ENCODE measurements at places on chromosomes 13 and 19. TPM values are rescaled to one million over a fixed set of nuclear protein-coding genes. Genes with fewer than 3 reads are reported as not detected.

Gene CDC42EP5
- total RNA-seq, result not detected

Gene PALM3
- total RNA-seq, result not detected

Gene VWA8
- total RNA-seq, result 19.7 TPM

Gene MIA
- total RNA-seq, result 5.7 TPM

Gene KLK3
- not detected for total RNA-seq

Gene ZNF426
- 22.1 TPM for total RNA-seq

Gene ZNF230
- 16.8 TPM for total RNA-seq

Gene CD79A
- total RNA-seq, result 1,280 TPM

Gene TLE5
- 665 TPM for total RNA-seq

Gene ZNF726
- 8.3 TPM for total RNA-seq

GRCh38 chr19:2306281-2306806 is 1.6 kb downstream of the LINGO3 start:
- DNase-seq, result no peak

GRCh38 chr19:56309511-56310185 is 5.0 kb downstream of the ZSCAN5A start:
- DNase-seq, result peak; percentile 60

GRCh38 chr19:39953915-39954314 is 17.1 kb upstream of the PSMC4 start:
- no peak for DNase-seq

DNA sequence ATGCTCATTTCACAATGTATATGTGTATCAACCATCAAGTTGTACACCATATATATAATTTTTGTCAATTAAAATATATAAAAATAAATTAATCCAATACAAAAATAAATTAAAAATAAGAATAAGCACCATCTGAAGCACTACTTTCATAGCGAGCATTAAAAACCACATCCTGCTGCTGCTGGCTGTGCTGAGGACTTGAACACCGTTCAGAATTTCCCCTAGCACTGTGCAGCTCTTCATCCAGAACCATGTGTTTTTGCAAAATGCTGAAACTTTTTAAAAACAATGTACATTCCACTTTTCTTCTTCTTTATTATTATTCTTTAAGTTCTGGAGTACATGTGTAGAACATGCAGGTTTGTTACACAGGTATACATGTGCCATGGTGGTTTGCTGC is 40.0 kb upstream of the FOXO1 start:
- no peak for DNase-seq

DNA sequence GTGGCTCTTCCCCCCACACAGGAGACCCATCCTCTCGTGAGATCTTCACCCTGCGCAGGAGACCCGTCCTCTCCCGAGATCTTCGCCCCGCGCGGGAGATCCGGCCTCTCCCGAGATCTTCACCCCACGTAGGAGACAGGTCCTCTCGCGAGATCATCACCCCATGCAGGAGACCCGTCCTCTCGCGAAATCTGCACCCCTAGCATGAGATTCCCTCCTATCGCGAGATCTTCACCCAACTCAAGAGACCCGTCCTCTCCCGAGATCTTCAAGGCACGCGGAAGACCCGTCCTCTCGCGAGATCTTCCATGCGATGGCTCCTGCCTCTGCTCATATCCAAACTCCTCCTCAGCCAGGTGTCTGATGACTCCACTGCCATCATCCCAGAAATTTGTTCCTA is 24.3 kb downstream of the LAIR2 start:
- DNase-seq, result no peak

- no peak for DNase-seq
Measured at GRCh38 chr13:24921881-24922280, 157.9 kb downstream of the RNF17 start.

DNA sequence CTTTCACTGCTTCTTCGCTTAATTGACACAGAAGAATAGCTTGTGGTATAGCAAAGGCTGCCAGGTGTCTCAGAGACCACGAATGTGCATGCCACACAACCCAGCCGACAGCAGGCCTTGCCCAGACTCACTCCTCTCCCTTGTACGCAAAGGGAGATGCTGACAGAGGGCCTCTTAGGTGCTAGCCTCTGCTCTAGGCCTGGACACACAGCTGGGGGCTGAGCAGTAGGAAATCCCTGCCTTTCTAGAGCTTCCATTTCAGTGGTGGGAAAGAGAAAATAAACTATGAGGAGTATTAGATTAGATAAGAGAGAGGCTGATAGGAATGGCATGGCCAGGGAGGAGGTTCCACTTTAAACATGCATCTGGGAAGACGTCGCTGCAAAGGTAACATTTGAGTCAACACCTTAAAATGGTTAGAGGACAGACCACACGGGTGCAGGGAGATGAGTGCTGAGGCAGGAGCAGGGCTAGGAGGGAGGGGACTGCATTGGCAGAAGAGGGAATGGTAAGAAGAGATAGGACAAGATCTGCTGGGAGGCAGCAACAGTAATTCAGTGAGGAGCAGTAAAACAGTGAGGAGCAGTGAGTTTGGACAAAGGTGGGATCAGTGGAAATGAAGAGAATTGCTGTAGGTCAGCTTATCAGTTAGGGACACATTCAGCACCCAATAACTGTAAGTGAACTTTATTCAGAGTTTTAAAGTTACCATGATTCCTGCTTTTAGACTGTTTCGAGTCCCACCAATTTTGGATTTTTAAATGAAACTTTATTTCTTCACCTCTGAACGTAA is 100.0 kb downstream of the RNF17 start:
- DNase-seq, result no peak

DNA sequence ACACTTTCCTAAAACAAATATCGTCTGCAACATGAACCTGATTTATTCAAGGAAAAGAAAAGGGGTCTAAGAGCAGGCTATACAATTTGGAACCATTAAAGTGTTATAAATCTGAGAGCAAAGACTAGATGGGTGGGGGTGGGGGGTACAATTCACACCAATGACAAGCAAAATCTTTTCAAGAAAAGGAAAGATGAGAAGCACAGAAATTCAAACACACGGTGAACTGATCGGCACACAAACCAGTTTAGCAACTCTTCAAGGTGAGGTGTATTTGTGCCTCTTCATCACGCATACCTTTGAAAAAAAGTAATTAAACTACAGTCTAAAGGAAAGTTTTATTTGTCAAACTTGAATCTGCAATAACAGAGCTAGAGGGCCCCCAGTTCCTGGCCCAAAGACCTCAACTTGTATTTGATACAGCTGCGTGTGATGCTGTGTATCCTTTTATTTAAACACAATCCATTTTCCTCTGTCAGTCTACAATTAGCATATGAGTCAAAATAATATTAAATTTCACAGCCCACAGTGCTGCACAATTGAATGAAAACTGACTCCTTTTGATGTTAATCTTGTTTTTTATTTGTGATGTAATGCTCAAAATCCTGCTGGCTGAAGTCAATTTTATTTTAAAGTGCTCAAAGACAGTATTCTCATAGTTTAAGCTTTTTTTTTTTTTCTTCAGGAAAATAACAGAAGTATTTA is 14.2 kb downstream of the EFNB2 start:
- DNase-seq, result no peak

GRCh38 chr19:46077815-46078167 is 37.0 kb upstream of the IGFL4 start:
- no peak for DNase-seq

DNA sequence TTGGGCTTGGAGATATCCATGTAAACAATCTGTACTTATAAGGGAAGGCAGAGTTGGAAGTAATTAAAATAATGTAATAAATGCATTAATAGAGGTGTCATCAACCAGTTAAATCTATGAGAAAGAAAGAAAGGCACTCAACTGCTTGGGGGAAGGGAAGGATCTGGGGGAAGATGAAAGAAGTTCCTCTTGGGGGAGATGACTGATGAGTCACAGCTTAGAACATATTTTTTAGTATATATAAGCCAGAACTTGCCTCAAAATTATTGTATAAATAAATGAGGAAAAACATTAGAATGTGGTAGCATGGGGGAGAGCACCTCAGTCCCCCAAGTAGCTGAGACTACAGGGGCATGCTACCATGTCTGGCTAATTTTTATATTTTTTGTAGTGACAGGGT is 205.8 kb downstream of the GGACT start:
- DNase-seq, result no peak

GRCh38 chr13:43401361-43401760 is 378.0 kb downstream of the DNAJC15 start:
- no peak for DNase-seq

GRCh38 chr13:113939944-113940297 is 34.0 kb downstream of the C13orf46 start:
- DNase-seq, result no peak

- peak; percentile 71 for DNase-seq
Measured at GRCh38 chr13:51821606-51822005, 17.6 kb upstream of the DHRS12 start.

- DNase-seq, result peak; percentile 58
Measured at GRCh38 chr19:4981681-4981958, 12.7 kb downstream of the KDM4B start.

DNA sequence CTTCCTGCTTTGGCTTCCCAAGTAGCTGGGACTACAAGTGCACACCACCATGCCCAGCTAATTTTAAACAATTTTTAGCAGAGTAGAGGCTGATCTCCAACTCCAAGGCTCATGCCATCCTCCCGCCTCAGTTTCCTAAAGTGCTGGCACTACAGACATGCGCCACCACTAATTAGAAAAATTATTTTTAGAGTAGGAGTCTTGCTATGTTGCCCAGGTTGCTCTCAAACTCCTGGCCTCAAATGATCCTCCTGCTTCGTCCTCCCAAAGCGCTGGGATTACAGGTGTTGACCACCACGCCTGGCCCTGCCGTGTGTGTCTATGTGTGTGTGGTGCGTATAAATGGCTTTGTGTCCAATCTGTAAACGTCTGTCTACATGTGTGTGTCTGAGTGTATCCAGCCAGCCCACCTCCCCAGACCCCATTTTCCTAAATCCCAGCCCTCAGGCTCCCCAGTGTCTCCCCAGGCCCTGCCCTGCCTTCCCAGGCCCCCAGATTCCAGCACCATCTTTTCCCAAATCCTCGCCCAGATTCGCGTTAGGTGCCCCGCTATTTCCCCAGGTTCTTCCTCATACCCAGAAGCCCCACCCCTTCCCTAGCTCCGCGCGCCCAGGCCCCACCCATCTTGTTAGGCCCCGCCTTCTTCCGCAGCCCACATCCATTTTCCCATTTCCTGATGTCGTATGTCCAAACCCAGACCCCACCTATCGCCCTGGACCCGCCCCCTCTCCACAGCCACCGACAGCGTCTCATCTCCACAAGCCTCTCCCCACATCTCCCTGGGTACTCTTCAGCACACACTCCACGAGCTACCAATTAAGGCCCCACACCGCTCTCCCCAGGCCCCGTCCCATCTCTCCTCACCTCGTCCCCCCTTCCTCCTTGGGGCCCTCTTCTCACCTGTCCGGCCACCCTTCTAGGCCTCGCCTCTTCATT is 24.9 kb downstream of the SLC8A2 start:
- DNase-seq, result no peak

DNA sequence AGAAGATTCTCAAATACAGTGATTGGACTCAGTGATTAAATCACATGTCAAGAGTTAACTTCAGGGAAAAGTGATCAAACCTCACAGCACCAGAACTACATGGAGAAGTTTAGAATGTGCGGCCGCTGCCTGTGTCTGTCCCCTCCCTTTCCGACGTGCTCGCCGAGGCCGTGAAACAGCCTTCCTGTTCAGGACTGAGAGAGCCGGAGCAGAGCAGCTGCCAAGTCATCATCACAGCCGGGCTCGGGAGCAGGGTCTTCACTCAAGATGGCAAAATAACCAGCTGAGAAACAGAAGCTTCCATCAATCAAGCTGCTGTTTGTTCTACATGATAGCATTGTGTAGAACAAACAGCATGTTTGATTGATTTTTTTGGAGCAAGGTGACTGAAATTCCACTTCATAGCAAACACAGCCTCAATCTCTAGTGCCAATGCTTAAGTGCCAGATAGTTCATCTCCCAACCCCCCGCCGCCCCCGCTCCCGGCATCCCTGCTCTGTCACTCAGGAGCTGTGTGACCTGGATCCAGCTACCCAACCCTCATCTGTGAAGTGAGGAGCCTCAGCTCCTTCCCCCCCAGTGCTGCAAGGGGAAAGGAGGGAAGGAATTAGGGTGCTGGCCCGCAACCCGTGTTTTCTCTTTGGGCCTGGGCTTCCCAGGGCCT is 70.6 kb downstream of the HSPH1 start:
- DNase-seq, result no peak

DNA sequence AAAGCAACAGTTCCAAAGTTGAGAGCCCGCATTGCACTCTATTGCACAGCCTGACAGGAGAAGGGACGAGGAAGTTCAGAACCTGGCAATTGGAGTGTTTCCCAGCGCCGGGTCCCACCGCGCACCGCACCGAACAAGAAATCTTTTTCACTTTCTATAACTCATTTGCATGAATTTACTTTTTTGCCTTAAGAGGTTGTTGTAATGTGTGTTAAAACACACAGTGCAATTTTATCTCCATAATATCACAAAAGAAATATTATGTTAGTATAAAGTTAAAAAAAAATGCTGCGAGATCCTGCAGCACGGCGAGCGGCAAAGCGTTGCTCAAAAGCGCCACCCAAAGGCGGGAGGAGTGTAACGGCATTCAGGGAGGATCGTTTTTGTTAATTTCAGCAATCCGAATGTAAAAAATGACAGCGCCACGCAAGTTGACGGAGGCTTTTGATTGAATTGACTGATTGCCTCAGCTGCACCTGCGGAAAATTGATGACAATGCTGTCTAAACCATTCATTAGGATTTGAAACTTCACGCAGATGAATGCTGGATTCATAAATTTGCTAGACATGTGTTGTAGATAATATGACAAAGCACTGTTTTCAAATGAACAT is 303.6 kb upstream of the ZNF507 start:
- DNase-seq, result no peak

GRCh38 chr13:20351281-20352022 is 119.3 kb upstream of the GJB6 start:
- no peak for DNase-seq

- no peak for DNase-seq
Measured at GRCh38 chr13:72431981-72432682, 295.3 kb downstream of the MZT1 start.

DNA sequence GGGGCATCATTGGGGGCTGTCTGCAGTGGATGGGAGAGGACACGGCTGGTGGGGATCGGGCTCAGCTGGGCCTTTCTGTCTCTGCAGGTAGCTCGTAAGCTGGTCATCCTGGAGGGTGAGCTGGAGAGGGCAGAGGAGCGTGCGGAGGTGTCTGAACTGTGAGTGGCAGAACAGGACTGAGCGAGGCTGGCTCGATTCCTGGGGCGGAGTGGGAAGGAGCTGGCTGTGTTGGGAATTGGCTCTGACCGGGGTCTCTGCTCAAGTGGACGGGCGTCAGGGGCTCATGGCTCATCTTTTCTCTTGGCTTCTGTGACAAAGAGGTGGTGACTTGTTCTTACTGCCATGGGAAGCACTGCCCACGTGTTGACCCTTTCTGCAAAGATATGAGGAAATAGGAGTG is 11.6 kb downstream of the TPM4 start:
- DNase-seq, result no peak

DNA sequence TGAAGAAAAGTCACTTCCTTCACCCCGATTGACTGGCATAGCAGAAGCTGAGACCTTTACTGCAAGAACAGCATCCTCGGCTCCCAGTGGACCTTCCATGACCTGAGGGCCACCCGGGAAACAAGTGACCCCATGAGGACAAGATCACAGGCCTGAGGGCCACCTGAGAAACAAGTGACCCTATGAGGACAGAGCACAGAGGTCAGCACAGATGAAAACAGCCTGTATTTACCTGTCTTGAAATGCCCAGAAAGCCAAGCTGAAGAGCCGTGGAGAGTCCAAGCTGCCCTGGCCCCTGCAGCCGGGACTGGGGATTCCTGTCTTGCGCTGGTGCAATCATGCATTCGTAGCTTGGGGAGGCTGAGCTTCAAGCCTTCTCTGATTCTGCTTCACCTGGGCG is 114.2 kb upstream of the SPACA7 start:
- DNase-seq, result no peak

Data from B cell (primary cell).